Frontal cortex (tissue), 4 donors: ENCODE measurements at places on chromosomes 12 and 14. TPM values are rescaled to one million over a fixed set of nuclear protein-coding genes. Genes with fewer than 3 reads are reported as not detected.

The WSCD2 gene
- 2.9 TPM for total RNA-seq

The VRTN gene
- not detected for total RNA-seq

The SPATA7 gene
- 102 TPM for total RNA-seq

The MMP19 gene
- not detected for total RNA-seq

The KCNK13 gene
- 0.82 TPM for total RNA-seq

The FSCB gene
- not detected for total RNA-seq

The RNASE2 gene
- not detected for total RNA-seq

The CNPY2 gene
- 42.8 TPM for total RNA-seq

The CFAP251 gene
- 6.1 TPM for total RNA-seq

The CLEC2B gene
- total RNA-seq: 1.6 TPM

The FAM181A gene
- 2.4 TPM for total RNA-seq

The COPZ1 gene
- 59.9 TPM for total RNA-seq

The COX6A1 gene
- 489 TPM for total RNA-seq

The VWF gene
- total RNA-seq: 8.2 TPM

The HOXC6 gene
- total RNA-seq: not detected

The INHBE gene
- total RNA-seq: not detected

The CLEC4D gene
- under 0.01 TPM for total RNA-seq

The NXPH4 gene
- total RNA-seq: 0.82 TPM

The IKZF4 gene
- 1.6 TPM for total RNA-seq

The CD163L1 gene
- total RNA-seq: 5.7 TPM

The CGRRF1 gene
- 19.6 TPM for total RNA-seq

The IL26 gene
- total RNA-seq: not detected

The OR6C65 gene
- total RNA-seq: not detected
